NCI-H2081 treated with DMSO at 0.1 percent for 48 hours (cell line): ENCODE measurements at places on chromosomes 1 and 21.

DNA sequence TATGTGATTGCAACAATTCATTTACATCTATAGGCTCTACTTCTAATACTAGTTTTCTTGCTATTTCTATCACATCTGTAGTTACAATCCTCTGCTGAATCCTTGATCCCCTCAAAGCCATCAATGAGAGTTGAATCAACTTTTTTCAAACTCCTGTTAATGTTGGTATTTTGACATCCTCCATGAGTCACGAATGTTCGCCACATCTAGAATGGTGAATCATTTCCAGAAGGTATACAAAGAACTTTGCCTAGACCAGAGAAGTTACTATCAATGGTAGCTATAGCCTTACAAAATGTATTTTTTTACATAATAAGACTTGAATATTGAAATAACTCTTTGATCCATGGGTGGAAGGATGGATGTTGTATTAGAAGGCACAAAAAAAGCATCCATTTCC is 110.0 kb downstream of the AMY1C start:
- DNase-seq, result no peak

DNA sequence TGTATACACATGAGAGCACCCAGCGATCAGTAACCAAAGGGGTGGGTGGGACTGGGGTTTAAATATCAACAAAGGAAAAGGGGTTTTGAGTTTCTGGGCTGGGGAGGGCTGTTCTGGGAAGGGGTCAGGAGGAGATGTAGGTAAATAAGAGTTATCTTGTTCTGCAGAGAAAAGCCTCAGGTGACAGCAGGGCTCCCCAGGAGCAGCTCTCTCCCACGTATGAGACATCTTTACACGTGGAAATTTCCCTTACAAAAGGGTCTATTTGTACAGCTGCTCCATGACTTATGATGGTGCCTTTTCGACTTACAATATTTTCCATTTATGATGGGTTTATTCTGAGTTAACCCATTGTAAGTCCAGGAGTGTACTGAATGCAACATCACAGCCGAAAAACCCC is 16.3 kb upstream of the PADI2 start:
- no peak for DNase-seq

- no peak for DNase-seq
Observed at GRCh38 chr21:33686386-33686785, 44.1 kb downstream of the ITSN1 start.

DNA sequence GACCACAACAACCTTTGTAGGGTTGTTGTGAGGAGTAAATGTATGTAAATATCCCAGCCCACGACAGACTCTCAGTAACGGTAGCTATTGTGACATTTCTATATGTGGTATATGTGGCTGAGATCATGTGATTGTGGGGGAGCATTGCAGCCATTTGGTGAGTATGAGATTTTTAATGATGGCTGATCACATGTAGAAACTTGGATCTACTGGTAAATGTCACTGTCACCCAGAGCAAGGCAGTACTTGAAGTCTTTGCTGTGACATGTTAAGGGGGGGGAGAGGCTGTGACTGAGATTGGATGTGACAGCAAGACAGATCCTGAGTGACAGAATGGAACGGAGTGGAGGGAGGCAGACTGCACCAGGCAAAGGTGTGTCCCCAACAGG is 23.9 kb upstream of the MEF2D start:
- no peak for DNase-seq

DNA sequence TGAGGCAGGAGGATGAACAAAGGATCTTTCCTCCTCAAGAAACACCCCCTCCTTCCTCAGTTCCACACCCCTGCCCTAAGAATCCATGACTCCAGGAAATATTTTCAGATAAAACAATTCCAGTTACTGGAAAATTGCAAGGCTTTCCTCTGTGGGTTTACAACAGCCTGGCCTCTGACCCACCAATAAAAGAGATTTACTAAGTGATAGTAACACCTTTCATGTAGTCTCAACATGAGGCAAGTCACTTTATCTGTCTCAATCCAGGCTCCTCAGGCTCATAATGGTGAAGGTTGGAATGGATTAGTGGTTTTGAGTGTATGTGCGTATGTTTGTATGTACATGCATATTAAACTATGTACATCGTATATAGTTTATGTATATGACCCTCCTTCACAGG is 71.4 kb upstream of the PPP2R5A start:
- no peak for DNase-seq

DNA sequence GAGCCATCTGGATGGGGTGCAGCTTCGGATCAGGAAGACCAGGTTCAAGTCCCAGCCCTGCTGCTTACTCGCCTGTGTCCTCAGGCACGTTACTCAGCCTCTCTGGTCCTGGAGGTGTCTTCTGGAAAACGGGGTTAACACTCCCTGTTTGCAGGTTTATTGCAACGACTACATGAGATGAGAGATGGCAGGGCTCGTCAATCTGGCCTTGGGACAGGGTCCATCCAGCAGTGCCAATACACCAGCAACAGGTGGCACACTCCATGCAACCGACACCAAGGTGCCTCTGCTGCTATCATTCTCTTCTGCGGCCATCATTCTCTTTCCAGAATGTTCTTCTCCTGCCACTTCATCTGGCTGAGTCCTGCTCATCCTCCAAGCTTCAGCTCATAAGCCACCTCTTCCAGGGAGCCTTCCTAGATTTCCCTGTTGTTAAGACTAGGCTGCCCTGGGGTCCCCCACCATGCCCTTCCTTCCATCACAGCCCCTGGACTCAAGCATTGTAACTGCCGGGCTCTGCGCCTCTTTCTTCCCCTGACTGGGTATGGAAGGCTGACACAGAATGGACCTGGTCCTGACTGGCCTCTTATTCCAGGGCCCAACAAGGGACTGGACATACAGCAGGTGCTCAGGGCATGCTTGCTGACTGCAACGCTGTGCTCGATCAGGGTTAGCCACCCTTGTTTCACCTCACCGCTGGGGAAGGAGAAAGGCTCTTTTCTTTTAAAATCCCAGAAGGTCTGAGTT is 87.4 kb downstream of the DMRTB1 start:
- DNase-seq, result no peak

DNA sequence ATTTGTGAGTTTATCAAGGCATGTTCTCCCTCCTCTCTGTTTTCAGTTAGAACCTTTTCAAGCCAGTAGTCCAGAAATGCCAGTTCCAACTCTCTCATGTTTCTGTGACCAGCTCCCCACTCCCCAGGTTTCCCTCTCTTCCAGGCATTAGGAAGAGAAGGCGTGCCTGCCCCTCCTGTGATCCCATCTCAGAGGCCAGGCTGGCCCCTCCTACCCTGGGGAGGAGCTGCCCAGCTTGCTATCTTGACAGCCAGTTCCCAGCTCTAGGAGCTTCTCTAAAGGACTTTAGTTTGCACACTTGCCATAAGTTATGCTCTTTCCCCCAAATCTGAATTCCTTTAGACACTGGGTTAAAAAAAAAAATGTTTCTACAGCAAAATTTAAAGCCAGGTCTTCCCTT is 8.9 kb downstream of the HYI start:
- no peak for DNase-seq

DNA sequence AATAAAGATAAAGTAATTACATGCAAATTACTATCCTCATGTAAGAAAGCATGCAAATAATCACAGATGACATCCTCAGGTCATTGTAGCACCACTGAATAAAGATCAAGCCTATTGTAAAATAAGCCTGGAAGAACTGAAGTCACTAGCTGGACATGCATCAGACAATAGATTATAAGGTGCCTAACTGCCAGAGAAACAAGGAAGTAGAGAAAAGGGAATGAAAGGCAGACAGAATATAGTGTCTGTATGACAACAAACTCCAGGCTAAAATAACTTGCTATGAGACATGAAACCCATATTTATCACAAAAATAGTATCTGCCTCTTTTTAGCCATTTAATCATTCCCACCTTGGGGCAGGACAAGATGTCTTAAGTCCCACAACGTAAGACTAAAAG is 108.7 kb downstream of the ENAH start:
- DNase-seq, result no peak

GRCh38 chr1:232334811-232335210 is 295.1 kb downstream of the SIPA1L2 start:
- no peak for DNase-seq

- no peak for DNase-seq
Observed at GRCh38 chr1:233361876-233362275, 34.4 kb downstream of the MAP3K21 start.

DNA sequence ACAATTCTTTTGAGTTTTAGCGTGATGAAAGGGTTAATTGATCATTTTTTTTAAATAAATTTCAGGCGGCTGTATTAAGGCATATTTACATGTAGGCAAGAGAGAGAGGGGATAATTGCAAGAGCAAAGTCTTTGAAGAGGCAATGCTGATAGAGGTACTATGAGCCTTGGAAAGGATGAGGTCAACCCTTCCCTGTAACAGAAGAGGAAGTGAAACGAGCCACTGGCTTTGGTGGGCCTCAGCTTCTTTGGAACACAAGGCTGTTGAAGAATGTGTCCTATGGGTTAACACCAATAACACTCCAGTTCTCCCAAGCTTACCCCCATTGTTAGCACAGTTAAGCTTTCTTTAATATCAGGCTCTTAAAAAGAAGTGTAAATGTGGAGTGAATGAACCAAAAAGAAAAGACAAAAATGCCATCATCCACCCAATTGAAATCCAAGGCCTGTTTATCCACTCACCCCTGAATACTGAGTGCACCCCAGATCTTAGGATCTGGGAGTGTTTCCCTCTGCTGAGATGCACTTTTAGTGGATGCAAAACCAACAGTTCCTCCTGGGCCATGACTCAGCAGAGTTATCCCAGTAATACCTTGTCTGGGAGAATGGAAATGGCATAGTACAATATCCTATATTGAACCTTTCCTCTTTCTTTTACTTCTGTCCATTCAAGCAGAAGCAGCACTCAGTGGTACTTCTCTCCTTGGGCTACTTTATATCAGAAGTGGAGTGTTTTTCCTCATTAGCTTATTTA is 216.4 kb downstream of the SLC44A5 start:
- no peak for DNase-seq

GRCh38 chr1:10624256-10625050 is 149.7 kb downstream of the PEX14 start:
- no peak for DNase-seq

- no peak for DNase-seq
Observed at GRCh38 chr1:56922070-56922469, 43.7 kb downstream of the C8B start.

DNA sequence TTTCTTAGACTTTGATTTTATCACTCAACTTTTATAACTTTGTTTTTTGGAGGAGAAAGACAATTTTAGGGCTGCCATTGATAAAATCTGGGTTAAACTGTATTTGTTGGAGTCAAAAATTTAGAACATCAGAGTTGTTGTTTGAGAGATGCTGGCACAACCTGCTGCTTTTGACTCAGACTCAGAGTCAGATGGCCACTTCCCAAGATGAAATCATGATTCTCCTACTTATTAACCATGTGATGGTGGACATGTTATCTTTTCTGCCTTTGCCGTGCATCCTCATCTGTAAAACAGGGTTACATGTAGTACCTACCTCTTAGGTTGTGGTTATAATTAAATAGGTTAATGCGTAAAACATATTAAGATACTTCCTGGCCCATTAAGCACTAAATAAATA is 71.2 kb downstream of the PLA2G4A start:
- no peak for DNase-seq

DNA sequence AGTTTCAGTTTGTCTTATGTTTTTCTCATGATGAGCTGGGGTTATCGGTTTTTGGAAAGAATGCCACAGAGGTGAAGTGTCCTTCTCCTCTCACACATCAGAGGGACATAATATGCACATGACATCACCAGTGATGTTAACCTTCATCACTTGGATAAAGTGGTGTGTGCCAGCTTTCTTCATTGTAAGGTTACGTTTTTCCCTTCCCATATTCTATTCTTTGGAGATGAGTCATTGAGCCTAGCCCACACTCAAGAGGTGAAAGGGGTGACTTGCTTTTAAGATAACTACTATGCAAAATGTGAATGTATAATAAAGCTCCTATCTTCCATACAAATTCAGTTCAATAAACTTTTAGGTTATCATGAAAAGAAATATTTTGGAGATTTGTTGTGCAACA is 36.7 kb upstream of the MAGI3 start:
- no peak for DNase-seq

GRCh38 chr1:229325853-229326487 is 16.9 kb downstream of the CCSAP start:
- DNase-seq, result no peak

DNA sequence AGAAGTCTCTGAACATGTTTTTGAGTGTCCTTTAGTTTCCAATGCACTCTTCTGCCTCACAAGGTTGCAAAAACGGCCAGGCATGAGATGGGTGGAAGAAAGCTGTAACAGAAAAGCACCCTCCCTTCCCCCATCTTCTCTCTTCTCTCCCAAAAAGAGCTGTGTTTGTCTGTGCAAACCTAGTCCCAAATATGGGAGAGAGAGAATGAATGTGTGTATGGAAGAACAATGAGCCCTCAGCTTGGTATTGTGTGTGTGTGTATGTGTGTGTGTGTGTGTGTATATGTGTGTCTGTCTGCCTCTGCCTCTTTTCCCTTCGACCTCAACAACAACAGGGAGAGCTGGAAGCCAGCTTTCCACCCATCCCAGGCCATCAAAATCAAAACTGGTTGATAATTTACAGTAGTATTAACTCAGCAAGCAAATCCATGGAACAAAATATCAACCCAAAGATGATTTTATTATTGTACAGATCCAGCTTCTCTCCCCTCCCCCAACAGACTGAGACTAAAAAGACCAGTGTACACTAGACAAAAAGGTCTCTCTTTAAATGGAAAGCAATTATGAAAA is 1.8 kb downstream of the RERE start:
- DNase-seq, result no peak

GRCh38 chr1:15753776-15754175 is 4.8 kb upstream of the FBLIM1 start:
- no peak for DNase-seq

- no peak for DNase-seq
Observed at GRCh38 chr1:12656575-12656974, 12.7 kb downstream of the AADACL4 start.

DNA sequence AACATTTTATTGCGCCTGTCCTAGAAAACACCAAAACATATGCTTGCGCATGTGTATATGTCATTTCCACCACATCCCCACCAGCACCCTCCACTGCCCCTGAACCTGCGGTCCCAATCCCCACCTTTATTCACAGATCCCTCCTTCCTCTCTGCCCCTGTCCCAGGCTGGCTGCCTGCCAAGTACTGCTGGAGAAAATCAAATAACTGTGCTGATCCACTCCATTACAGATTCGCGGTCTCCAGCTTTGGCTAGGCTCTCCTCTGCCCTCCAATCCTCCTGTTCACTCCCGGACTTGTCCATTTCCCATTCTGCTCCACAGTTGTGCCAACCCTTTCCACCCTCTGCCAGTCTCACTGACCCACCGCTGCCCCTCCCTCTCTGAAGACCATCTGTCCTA is 59.3 kb upstream of the GJB5 start:
- no peak for DNase-seq

DNA sequence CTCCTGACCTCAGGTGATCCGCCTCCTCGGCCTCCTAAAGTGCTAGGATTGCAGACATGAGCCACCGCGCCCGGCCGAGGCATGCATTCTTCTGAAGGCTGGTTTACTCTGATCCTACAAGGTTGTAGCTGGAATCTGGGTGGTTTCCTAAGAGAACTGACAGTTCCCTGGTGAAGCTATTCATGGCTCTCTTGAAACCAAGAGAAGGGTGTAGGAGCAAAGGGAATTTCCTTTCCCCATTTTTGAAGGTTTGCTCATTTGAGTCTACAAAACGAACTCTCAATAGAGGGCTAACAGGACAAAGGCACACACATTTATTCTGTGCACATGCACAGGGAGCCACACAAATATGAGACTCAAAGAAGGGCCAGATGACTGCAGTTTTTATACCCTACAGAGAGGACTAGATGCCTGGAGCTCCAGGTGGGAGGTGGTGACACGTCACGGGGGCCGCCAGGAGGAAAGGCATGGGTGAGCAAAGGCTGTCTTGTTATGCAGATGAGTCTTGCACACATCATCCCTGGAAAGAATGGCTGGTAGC is 49.5 kb upstream of the ERRFI1 start:
- no peak for DNase-seq

- no peak for DNase-seq
Observed at GRCh38 chr1:12696658-12697057, 19.3 kb upstream of the AADACL3 start.
